ENCODE measurements at places on chromosomes 2 and 18.
A peak's percentile ranks its signal among the peaks of the same experiment; 100 is the strongest.

DNA sequence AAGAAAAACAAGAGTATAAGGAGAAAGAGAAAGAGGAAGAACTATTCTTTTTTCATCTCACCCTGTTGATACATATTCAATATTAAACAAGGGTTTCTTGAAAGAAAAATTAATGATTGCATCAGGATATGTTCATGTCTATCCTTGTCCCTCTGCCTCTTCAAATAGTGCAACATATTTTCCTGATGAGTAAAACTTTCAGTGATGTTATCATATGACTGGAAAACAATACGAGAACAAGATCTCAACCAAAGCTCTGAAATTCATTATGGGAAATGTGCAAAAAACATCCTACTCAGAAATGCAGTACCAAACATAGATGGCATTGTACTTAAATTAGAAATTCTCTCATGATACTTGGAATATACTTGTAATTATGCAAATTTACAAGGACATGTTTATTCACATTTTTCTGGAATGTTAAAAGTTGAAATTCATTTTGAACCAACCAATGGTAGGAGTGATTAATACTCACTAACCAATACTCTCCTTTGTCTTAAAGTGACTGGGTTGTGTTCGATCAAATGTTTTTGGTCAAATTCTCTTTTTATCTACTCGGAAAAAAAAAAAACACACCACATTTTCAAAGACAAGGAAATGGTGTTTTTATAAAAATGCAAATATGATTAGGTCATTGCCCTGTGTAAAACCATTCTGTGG, 148.9 kb upstream of the GULP1 start:
- DNase-seq, result no peak

DNA sequence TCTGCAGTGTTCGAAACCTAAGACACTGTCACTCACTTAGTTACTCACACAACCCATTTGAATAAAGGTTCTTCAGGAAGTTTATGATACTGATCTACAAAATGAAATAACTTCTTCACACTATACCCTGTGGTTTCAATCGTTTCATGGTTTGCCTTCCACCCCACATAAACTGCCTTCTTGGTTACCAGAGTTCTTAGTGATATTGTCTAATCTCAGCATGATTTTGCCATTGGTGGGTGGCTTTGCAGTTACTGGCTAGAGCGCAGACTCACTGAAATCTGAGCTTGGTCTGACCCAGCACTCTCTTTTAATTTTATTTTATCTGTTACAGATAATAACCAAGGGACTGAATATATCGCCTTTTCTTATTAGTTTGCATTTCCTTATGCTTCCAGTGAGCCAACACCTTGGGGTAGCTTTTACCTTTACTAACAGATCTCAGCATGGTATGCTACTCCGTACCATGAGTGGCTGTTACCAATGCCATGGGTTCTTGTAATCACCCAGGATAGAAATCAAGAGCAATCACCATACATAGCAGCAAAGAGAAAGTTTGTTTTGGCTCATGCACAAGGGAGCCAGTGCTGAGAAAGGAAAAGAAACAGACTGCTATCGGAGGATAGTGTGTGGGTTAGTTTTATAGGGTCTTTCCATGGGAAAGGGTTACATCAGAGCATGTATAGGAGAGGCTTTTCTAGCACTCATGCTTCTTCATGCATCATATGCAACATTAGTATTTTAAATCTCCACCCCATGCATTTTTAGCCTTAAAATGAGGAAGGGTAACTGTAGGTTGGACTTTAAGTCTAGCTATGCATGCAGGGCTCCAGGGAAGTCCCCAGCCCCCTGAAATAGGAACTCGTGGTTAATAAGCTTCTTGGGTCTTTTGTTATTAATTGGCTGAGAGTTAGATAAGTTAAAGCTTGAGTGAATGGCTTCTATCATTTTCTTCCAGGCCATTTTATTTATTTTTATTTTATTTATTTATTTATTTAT, 33.3 kb downstream of the ANXA4 start:
- DNase-seq, result no peak

DNA sequence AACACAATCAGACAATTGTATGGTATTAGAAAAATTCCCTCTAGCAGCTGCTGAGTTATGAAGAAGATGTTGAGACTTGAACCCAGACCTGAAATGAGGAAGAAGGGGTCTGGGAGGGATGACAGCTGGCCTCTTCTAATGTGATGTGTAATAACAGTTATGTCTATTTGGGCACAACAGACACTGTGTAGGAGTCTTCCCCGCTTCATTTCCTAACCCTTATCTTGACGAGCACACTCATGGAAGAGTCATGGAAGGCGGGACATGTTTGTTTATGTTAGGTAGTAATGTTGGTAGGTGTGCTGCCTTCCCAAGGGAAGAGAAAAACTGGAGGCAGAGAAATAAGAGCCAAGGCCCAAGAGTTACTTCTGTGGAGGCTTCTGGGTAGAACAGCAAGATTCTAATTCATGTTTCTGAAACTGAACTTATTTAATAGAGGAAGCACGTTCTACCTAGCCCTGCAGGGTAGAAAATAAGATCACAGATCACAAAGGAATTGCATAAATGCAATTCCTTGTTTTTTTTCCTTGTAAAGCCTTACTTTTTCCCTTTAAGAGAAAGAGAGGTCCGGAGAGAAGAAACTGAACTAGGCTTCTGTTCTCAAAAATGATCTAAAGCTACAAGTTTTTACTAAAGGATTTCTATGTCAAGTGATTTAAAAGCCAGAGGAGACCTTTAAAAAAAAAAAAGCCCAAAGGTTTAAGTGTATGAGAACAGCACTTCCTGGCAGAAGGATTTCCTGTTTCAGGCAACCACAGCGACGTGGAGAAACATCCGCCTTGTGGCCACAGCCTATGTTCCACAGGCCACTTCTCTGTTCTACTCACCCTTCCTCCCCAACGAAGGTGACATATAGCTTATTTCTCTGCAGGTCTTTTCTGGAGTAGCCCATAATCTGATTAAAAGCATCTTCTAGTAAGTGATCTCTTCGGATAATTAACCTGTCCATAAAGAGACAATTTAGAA, 68.5 kb upstream of the STK17B start:
- DNase-seq, result no peak

GRCh38 chr2:233010569-233011267, 2.3 kb downstream of the NGEF start:
- no peak for DNase-seq

DNA sequence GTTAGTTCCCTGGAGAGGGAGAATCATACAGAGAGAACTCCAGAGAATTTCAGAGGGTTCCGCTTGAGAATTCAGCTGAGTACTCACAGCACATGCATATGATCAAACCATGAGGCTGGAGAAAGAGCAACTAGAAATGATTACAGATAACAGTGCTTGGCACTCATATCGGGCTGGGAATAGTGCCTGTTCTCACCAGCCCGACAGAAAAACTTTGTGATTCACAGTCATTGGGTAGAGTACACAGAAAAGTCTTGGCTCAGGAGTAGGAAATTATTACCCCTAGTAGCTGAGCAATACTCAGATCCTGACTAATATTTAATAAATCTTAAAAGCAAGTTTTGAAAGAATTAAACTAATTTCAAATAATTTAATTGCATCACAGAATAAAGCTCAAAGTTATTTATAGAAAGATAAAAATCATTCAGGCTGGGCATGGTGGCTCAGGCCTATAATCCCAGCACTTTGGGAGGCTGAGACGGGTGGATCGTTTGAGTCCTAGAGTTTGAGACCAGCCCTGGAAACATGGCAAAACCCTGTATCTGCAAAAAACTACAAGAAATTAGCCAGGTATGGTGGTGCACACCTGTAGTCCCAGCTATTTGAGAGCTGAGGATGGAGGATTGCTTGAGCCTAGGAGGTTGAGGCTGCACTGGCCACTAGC, 6.8 kb downstream of the WDPCP start:
- DNase-seq, result no peak

- no peak for DNase-seq
These were observed 142.7 kb downstream of the ACKR3 start for GRCh38 chr2:236712304-236712703.

GRCh38 chr2:202096736-202097135, 23.7 kb downstream of the KIAA2012 start:
- DNase-seq, result no peak

- no peak for DNase-seq
These were observed 9.4 kb upstream of the AGFG1 start for GRCh38 chr2:227462462-227462951.

GRCh38 chr2:43406651-43407279, 180.4 kb upstream of the ZFP36L2 start:
- no peak for DNase-seq

DNA sequence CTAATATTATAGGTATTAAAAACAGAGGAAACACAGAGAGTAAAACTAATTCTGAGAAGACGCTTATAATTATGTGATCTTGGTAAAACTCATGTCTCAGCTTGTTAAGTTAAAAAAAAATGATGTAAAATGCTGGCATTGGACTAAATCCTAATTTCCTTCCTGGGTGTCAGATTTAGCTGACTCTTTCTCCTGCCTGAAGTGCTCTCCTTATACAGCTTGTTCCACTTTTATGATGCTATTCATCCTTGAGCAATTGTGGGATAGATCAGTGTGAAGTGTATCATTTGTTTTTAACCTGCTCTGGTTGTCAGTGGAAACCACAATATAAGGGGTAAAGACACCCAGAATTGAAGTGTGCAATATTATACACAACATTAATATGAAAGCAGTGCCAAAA, 84.9 kb downstream of the EFEMP1 start:
- no peak for DNase-seq

- DNase-seq, result no peak
These were observed 33.7 kb upstream of the PDIA6 start for GRCh38 chr2:10846110-10846861.

- peak; percentile 27 for DNase-seq
These were observed at the start of gene DSC3 for GRCh38 chr18:31042406-31043181. Gene DSC3, minus strand, starts transcription at chr18:31042742. Its CDS starts 82 bp downstream, at chr18:31042660.

- peak; percentile 20 for DNase-seq
These were observed 7.0 kb downstream of the NCKAP5 start for GRCh38 chr2:133561045-133561852.

GRCh38 chr2:155099784-155100183, 401.3 kb downstream of the KCNJ3 start:
- DNase-seq, result no peak

DNA sequence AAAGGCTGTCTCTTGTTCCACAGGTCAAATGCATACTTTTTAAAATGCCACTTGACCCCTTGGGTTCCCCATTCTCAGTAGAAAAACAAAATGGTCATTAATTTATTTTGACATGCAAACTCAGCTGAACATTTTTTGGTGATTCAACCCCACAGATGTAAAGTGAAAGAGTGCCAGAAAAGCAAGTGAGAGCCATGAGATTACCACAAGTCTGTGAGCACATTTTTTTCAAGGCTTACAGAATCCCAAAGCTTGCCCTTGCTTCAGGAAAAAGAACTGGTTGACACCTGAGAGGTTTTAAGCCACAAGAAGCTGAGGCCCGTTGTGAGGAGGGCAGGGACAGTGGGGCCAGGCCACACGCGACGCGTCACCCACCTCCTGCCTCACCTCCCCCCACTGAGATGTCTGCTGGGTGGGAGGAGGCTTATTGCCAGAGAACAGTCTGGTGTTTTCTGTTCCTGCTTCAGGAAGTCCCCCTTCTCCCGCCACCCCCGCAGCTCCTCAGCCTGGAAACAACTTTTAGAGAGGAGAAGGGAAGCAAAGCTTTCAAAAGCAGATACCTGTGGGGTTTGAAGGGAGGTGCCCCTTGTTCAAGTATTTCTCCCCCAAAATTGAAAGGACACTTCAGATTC, 70.4 kb upstream of the CYP1B1 start:
- DNase-seq, result no peak

GRCh38 chr2:200596774-200597570, 11.2 kb downstream of the AOX1 start:
- no peak for DNase-seq

DNA sequence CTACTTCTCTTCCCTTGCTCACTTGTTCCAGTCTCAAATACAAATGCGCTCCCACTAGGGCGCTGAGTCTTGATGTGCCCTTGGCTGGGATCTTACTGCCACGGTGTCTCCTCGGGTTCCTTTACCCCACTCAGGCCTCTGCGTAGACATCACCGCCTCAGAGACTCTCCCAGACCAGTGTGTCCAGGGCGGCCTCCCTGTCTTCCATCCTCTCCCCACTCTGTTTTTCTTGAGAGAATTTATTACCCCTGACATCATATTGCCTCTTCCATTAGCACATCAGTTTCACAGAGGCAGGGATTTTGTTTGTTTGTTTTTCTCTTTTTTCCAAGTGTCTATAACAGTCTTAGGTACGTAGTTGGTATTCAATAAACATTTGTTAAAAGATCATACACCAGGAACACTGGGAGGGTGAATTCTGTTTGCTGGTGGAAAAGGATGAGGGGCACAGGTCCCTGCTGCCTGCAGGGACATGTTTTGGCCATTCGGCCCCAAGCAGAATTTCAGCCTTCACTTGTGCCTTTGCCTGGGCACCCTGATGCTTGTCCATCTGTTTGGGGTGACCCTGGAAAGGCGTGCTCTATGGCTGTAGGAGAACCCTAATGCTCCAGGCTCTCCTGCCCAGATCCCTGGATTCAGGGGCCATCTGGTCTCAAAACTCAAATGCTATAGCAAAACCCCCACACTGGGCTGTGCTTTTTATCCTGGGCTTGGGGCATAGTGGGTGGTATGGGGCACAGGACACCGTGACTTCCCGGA, 55.0 kb downstream of the RPL37A start:
- no peak for DNase-seq

DNA sequence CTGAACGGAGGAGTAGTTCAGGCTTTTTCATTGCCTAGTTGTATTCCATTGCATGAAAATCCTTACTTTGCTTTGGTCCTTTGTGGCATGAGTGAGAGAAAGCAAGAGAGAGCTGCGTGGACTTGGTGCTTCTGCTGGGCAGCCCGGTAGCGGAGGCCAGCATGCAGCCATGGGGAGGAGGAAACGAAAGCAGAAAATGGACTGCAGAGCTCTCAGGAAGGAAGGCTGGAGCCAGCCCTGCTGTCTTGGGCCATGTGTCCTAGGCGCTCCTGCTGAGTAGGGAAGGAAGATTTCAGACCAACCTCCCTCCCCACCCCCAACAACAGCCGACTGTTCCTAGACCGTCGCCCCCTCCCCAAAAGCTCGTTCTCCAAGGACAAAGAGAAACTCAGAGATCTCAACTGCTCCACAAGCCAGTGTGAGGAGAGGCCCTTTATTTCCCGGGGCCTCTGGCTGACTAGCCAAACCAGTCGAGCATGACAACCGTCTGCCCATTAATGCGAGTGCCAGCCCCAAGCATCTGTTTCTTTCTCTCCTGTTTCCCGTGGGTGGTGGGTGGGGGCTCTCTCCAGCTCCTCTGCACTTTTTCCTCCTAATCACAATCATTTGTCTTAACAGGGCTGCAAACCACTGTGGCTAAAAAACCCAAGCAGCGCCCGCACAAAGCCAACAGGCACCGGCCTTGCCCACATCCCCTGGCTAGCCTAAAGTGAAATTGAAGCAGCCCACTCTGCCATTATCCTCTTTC, 66.8 kb upstream of the FZD7 start:
- DNase-seq, result no peak

- no peak for DNase-seq
These were observed 42.1 kb upstream of the EHBP1 start for GRCh38 chr2:62663411-62663810.

GRCh38 chr18:63138436-63139340, 180.9 kb downstream of the BCL2 start:
- no peak for DNase-seq

DNA sequence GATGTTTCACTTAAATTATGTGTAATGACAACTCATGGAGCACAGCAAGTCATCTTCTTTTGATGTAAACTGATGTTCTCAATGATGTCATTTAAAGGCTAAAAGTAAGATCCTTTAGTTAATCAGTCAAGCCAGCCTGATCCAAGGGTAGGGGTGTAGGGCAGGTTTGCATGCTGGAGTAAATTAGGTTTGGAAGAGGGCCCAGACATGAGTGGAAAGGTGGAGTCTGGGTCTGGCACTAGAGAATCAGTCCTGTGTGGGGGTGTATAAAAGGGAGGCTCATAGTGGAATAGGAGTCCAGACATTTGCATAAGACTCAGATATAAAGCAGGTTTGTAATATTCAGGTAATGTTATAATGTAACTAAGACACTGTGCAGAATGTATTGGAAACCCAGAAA, 88.8 kb upstream of the NYAP2 start:
- DNase-seq, result no peak
